GM04503 (cell line): ENCODE measurements at places on chromosomes 1 and 21.

DNA sequence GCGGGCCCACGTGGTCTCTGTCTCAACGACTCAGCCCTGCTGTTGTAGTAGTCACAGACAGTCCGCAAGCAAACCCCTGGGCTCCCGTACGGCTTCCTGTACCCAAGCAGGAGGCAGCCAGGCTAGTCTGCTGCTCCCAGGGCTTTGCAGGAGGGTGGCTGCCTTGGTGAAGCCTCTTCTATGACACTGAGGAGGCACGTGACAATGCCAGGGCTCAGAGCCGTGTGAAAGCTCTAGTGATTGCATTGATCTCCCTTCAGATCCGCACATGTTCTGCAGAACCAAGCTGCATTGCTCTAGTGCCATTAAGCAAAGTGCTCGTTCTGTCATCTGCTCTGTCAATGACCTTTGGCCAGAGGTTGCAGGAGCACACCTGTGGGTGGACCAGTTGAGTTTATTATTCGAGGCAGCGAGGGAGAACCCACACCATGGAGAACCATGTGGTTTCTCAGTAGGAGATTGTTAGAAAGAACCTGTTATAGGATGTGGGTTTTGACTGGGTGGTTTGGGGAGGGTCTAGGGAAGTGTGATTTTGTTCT lies 18.0 kb downstream of the UMODL1 start:
- DNase-seq: no peak

- peak; percentile 75 for DNase-seq
Measured at GRCh38 chr21:33434770-33435360, 31.7 kb downstream of the IFNGR2 start.

DNA sequence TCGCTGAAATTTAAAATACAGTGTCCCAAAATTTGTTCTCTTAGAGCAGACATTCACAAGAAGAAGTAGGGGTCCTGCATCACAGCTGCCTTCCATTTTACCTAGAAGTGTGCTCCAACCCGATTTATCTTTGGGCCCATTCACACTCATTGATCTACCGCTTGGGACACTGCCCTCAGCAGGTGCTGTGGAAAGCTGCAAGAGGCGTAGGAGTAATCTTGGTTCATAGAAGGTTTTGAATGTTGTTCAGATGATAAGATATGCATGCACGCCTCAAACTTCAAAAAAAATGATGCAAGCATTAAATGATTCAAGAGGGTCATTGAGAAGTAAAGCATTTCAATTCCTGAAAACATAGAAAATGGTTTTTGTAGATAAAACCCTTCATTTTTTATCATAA lies 18.6 kb upstream of the C1orf105 start:
- DNase-seq: no peak

GRCh38 chr1:212529211-212529741 lies 79.3 kb upstream of the ATF3 start:
- peak; percentile 51 for DNase-seq

DNA sequence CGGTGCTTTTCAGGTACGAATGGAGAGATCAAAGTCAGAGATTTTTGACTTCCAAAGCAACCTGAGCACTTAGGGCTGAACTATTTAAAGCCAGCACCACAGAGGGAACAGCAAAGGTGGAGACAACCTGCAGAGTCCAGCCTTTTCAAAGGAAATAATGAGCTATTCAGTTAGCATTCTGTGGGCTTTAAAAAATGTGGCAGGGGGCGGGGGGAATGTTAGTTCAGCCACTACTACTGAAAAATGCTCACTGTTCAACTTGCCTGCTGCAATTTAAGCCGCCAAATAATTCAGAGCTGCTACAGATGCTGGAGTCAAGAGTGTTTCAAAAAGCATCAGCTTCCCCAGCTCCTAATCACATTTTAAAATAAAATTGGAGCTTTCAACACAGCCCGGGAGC lies 473.3 kb upstream of the PLXNA2 start:
- no peak for DNase-seq

DNA sequence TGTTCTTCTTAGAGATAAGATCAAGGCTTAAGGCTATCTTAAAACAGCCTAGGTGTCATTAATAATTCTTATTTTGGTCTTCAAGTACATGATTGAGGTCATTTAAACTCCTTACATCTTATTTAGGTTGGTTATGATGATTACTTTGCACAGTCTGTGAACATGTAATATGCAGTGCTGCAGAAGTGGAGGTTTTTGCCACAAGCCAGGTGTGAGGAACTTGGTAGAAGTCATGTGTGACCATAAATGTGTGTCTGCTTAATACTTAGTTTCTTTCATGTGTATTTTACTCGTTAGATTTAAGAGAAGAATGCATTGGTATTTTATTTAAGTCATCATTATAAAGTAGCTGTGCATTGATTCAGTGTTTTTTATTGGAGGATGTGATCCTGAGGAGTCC lies 10.1 kb downstream of the ATG4C start:
- DNase-seq: no peak

- peak; percentile 98 for DNase-seq
Measured at GRCh38 chr1:183267646-183268431, 81.8 kb downstream of the LAMC2 start.

GRCh38 chr1:44237721-44238457 lies 24.6 kb downstream of the DMAP1 start:
- DNase-seq: no peak

DNA sequence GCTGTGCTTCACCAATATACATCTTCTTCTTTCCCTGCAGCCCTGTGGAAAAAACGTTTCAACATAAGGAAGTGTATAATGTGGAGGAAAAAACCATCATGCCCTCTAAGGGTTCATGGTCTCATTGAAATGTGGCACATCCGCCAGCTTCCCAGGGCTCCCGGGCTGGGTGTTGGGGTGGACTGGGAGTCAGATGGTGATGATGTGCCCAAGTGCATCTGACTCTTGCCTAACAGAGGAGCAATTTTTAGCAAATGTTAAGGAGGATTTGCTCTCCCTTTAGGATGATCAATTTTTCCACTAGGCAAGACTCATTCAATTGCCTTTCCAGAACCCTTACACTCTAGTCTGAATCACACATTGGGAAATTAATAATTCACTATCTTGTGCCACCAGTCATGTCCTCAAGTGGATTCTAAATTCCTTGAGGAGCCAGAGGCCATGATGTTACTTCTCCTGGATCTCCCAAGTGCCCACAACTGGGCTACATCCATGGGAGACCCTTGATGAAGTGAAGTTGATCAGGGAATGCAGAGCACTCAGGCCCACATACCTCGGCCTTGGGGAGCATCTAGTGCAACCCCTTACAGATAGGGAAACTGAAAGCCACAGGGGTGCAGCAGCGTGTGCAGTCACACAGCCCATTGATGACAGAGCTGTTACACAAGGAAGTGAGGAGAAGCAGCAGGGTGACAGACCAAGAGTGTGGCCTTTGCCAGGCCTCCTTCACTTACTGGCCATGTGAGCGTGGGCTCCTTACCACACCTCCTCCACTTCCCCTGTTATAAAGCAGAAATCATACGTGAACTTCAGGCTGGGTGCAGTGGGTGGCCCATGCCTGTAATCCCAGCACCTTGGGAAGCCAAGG lies 100.0 kb upstream of the SLC44A3 start:
- DNase-seq: no peak

DNA sequence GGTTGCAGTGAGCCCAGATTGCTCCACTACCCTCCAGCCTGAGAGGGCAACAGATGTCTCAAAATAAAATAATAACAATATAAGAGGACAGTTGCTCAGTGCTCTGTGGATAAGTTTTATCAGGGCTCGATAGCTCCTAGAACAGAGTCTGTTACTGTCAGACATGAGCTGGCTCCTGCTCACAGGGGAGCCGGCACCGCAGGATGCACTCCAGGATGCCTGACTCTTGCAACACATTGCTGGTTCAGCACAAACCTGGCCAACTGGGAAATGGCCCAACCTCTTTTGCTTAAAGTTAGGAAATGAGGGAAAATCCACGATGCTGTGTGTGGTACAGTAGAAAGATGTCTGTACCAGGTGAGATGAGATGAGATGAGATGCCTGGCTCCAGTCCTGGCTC lies 5.8 kb upstream of the CTSE start:
- DNase-seq: peak; percentile 6

GRCh38 chr1:46394108-46394871 lies at the start of gene FAAH:
Gene FAAH (plus strand): TSS chr1:46394317. CDS start chr1:46394349, 32 bp downstream.
- DNase-seq: no peak

DNA sequence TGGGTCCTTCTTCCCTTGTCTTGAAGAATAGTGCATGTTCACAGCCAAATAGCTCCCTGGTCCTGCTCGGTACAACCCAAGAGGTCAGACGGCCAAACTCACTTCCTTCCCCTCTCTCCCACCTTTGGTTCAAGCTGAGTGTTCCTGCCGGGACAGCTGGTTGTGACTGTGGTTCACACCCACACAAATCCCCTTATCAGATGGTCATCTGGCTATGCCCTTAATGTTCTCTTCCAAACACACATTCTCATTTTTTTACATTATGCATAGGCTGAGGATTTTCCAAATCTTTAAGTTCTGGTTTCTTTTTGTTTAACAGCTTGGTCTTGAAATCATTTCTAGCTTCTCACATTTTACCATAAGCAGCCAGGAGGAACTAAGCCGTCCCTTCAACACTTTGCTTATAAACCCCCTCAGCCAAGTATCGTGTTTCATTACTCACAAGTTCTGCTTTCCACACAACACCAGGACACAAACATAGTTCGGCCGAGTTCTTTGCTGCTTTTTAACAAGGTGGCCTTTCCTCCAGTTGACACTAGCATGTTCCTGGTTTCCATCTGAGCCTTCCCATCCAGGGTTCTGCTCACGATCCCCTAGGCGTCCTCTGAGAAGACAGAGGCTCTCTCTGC lies 19.7 kb upstream of the TSPEAR start:
- DNase-seq: no peak

DNA sequence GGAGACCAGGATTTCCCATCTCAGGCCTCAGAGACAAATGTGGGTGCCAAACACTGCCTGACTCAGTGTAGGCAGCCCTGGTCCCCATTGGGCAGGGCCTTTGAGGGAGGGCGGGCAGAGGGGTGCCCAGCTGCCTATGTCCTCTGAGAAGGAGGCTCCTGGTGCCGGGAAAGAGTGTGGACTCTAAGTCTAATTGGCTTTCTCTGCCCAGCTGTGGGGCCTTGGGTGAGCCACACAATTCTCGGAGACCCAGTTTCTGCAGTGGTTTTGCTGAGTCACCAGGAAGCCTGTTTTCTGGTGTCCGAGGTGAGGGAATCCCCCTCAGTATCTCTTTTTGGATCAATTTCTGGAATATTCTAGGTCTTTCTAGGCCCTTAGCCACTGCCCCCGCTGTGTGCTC lies 35.3 kb upstream of the ACTL8 start:
- DNase-seq: no peak

- DNase-seq: no peak
Measured at GRCh38 chr1:47792779-47793178, 204.4 kb downstream of the TRABD2B start.

GRCh38 chr21:19999369-20000272 lies 998.6 kb upstream of the NCAM2 start:
- DNase-seq: no peak

- DNase-seq: no peak
Measured at GRCh38 chr1:162168261-162168660, 98.8 kb downstream of the NOS1AP start.

- DNase-seq: no peak
Measured at GRCh38 chr1:30300669-30301068, 422.7 kb downstream of the MATN1 start.

- DNase-seq: no peak
Measured at GRCh38 chr1:96845464-96845863, 123.9 kb downstream of the PTBP2 start.

DNA sequence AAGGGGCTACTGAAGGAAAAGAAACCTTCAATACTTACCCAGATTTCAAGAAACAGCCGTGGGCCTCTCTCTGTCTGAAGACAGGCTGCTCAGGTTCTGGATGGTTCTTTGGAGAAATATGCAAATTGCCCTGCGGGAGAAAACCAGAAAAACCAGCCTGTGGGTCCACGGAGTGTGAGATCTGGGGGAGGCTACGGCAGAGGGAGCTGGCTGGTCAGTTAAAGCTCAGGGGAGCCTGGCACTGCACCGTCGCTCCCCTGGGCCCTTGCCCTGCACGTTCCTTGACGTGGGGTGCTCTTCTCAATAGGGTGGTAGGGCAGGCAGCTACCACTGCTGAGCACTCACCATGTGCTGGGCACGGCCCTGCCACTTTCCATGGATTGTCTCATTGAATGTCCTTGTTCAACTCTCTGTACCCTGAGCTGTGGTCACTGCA lies 12.7 kb downstream of the TMCO4 start:
- no peak for DNase-seq

GRCh38 chr1:174110053-174110452 lies 49.3 kb upstream of the RABGAP1L start:
- DNase-seq: no peak

DNA sequence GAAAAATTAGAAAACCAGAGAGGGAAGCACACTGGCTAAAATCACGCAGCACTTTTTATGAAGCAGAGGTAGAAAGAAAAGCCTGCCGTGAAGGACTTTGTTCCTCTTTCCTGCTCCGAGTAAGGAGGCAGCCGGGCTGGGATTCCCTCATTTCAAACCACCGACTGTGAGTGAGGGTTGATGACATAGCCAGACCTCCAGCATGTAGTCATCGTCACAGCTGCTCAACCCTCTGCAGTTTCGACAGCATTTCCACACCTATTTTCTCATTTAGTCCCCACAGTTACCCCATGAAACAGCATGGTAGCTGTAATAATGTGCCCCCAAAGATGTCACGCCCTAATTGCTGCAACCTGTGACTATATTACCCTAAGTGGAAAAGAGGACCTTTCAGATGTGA lies 35.3 kb downstream of the FCRL5 start:
- DNase-seq: no peak

GRCh38 chr1:204409123-204409522 lies 2.5 kb downstream of the PPP1R15B start:
- DNase-seq: no peak

DNA sequence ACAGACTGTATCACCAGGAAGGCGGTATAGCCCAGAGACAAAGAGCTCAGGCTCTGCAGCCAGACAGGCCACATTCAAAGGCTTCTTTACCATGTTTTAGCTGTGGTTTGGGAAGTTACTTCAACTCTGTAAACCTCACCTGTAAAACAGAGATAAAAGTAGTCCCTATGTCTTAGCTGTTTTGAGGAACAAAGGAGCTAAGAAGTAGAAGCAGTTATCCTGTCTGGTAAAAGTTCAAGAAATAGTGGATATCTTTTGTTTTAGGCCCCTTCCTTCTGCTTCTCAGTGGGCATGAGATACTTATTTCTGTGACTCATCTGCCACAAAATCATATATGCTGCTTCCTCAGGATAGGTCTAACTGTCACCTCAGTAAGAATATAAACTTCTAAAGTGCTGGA lies 6.5 kb downstream of the CD34 start:
- no peak for DNase-seq

DNA sequence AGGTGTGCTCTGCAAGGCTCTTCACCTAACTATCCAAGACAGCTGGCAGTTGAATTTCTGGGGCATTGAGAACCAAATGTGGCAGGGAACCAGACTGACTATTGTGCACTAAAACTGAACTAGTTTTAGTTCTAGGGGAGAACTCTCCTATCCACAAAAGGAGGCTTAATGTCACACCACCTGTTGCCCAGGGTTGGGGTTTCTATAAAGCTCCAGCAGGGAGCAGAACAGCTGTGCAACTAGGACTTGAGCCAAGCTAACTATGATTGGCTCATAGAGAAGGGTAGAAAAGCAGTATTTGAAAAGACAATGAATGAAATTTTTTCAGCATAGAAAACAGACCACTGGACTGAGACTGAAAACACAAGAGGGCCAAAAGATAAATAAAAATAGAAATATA lies 53.3 kb upstream of the FGGY start:
- DNase-seq: no peak
